EL (cell line): ENCODE measurements at places on chromosomes 5 and 9.

DNA sequence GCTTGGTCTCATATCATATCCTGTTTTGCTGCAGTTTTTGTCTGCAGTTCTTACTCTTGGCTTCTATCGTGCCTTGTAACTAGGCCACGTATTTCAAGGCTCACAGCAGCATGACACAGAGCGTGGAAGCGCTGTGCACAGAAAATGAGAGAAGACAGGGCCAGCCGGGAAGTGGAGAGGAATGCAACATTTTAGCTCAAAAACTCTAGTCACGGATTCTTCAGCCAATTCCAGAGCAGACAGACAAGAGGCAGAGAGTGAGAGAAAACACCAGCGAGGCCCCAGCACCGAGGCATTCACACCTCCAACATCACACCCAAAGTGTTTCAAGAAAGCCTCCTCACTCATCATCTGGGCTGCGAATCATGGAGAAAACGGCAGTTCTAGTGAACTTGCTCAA is 160.8 kb downstream of the DNAH5 start:
- DNase-seq, result no peak

GRCh38 chr9:136411378-136411777 is 920 bp downstream of the PMPCA start:
- DNase-seq, result no peak

- peak; percentile 83 for DNase-seq
These were observed 61.4 kb upstream of the AFAP1L1 start for GRCh38 chr5:149210225-149210624.

DNA sequence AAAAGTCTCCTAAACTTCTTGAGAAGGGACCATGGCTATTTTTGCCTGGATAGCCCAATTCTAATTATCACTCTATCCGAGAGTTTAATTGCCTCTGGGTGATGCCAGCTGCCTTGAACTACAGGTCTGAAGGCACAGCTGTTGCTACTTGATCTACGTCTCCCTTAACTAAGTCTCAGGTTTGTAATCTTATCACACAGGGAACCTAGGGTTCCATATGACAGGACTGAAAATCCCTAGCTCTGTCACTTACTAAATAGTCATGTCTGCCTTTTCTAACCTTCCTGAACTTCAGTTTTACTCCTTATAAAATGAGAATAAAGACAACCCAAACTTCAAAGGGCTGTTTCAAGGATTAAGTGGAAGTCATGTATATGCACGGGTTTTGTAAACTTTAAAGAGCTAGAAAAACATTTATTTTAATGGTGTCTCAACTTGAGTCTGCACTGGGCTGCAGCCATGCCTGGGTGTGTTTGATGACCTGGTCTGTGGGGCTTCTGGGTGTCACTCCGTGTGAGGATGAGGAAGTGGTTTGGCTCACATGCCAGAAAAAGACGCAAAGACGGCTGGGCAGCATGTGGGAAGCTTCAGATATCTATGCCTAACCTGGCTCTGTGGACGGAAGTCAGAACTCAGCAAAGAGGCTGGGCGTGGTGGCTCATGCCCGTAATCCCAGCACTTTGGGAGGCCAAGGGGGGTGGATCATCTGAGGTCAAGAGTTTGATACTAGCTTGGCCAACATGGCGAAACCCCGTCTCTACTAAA is 129.3 kb upstream of the SLC44A1 start:
- peak; percentile 63 for DNase-seq

DNA sequence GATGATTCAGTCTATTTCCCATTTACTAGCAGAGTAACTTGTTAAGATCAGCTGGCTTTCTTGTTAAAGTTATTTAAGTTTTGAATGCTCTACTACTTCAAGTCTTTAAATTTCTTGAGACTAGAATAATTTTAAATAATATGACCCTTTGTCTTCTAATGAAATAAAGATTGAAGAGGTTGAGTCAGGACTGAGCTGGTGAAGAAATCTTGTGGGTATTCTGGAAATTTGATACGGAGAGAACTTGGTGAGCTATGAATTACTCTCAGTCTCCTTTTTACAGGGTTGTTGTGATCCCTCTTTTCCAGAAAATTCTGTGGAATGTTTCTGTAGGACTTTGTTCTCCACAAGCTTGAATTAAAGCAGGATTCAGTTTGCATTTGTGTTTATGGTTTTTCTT is 29.3 kb downstream of the RNF20 start:
- DNase-seq, result no peak

DNA sequence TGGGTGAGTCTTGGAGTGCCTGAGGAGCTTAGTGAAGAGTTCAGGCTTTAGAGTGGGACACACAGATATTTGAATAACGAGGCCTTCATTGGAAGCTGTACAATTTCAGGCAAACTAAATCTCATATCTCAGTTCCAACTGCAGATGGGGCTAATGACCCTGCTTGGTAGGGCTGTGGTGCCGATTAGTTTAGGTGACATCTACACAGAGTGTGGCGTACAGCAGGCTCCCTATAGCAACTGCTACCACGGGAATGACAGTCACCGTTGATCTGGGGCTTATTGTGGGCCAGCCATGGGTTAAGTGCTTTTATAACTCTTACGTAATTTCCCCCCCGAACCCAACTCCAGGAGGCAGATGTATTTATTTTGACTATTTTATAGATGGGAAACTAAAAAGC is 70.8 kb downstream of the FAT2 start:
- DNase-seq, result no peak

- DNase-seq, result no peak
These were observed 44.1 kb downstream of the EPB41L4B start for GRCh38 chr9:109276469-109277440.

DNA sequence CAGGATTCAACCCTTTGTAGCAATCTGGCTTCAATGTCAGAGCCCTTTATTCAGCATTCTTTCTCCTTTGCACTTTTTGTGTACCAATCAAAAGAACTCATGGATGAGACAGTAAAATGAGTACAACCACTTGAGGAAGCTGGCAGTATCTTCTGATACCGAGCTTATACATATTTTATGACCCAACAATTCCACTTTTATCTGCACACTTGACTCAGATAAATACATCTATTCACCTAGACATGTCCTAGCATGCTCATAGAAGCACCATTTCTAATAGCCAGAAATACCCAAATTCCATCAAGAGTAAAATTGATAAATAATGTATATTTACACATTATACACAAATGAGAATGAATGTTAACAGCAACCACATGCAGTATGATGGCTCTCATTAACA is 111.2 kb upstream of the PTGER4 start:
- no peak for DNase-seq

DNA sequence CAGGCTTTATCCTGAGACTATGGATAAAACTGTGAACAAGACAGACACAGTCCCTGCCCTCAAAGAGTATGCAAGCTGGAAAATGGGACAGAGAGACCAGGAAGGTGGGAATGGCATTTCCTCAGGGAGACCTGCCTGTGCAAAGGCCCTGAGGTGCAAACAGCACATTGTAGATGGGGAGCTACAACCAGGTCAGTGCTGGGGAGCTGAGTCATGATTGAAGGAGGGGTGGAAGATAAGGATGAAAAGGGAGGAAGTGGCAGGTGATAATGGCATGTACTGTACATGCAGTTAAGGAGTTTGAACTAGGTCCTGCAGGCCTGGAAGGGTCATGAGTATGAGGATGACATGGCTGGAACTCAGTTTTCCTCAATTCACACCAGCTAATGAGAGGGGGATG is 75.5 kb upstream of the BOD1 start:
- DNase-seq, result no peak

GRCh38 chr5:9545992-9546851 is at the start of gene SEMA5A:
SEMA5A (minus strand) TSS chr5:9546075; CDS start chr5:9379946, 166,129 bp downstream.
- DNase-seq, result peak; percentile 80

DNA sequence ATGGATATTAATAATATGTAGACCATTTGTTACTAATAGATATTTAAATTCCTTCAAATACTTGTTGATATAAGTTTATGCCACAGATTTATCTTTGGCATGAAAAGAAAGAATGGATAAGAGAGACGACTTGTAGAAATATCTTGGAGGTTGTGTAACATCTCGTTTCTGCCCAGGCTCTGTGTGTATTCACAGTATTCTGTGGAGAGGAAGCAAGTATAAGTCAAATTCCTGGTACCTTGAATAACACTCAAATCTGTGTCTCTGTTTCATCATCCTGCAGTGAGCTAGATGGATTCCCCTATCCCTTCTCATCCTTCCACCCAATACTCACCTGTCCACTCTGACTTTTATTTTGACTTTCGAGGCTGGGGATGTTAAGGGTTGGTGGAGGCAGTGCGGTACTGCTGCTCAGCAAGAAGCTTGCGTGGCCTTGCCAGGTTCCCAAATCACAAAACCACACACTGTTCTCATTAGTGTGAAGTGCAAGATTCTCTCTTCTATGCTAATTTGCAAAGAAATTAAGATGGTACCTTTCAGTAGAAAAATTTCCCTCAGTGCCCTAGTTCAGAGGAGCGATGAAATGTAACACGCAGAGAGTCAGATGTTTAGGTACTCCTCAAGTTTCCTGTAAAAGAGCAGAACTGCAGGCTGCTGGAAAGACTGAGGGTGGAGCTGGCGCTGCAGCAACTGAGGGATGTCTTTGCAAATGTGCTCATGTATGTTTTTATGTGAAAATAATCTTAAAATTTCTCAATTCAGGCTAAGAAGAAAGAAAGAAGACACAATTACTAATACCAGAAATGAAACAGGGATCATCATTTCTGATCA is 42.6 kb upstream of the ANKRD18A start:
- no peak for DNase-seq

DNA sequence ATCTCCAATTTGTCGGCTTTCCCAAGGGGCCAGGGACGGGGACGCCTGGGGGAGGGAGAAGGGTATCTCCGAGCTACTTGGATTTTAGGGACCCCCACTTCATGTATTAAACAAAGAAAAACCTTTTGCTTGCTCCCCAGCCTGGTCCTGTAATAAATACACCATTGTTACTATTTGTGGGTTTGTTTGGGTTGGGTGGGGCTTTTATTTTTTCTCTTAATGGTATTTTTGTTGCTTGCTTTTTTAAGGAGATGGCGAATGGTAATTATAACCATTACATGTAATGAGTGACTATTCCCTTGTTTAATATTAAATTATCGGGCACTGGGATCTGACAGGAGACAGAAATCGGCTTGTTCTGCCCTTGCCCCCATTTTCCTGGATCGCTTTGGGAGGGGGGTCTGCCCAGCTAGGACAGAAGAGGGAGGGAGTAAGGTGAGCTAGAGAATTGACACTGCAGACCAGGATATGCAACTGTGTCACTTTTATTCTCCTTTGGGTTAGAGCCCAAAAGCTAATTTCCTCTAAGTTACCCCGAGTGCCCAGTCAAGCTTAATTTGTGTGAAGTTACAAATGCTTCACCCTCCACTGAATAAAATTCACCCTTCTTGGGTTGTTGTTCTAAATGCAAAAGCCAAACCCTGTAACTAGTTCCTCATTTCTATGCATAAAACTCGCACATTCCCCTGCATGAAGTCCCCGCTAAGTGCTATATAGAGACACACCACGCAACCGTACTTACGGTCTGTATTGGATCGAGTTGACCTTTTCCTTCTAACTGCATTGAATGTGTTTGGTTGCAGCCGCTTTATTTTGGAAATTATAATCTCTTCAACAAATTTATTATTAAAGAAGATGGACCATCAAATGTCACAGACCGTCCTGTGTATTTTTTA is 1.6 kb upstream of the ZNF608 start:
- peak; percentile 39 for DNase-seq

DNA sequence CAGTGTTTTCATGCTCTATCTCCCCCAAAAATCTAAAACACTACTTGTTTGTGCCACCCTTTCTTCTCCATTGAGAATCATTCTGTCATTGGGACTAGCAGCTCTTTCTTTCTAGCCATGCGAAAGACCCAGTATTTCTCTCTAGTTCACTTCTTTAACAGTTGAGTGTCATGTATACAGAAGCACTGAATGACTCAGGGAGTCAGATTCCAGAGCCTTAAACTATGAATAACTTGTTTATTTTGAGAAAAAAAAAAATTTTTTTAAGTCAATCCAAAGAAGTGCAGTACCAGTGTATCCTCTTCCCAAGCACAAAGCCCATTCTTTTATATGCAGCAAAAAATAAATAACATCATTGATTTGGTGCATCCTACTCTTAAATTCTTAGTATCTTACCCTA is 415.4 kb upstream of the GRAMD2B start:
- DNase-seq, result peak; percentile 19

- peak; percentile 13 for DNase-seq
These were observed 16.5 kb downstream of the GRXCR2 start for GRCh38 chr5:145856285-145856818.

- peak; percentile 78 for DNase-seq
These were observed 45.3 kb downstream of the SLC22A5 start for GRCh38 chr5:132414634-132415378.

- DNase-seq, result no peak
These were observed 31.0 kb downstream of the EFCAB9 start for GRCh38 chr5:172224996-172225395.

DNA sequence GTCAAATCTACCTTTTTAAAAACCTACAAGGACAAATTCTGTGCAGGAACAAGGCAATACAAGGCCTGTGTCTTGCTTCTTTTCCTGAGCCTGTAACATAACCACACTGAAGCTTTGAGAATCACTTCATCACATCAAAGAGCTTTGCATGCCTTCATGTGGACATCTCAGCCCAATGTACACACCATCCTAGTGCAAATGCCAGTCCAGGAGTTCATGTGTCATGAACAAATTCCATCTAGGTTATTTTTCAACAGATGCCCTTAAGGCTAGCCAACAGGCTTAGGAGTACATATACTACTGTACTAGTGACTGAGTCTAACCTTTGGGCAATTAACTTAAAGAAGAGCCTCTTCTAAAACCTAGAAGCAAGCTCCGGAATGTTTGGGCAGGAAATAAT is 106.4 kb downstream of the CDH10 start:
- no peak for DNase-seq

DNA sequence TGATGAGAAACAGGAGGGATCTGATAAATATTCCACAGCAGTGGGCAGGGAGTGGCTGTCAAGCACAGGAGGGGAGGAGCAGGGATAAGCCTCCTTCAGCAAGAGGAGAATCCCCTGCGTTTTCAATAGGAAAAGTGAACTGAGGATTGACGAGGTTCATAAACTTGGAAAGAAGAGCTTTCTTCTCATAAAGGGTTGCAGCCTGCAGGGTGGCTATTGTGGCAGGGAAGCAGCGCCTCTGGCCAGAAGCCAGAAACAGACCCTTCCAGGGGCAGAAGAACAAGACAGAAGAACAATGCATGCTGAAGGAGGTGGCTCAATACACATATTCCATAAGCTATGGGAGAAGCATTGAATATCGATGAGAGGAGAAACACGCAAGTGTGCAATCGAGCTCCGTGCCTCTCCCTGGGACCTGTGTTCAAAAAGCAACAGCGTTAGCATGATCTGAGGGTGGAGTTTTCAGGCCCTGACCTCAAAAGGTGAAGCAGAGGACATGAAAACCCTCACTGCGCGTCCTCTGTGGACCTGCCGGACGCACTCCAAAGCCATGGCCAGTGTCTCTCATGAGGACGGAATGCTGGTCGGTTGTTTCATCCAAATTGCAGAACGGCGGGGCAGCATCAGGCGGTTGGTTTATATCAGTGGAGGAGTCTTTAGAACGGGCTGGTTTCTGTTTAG is 67.6 kb downstream of the ANKRD33B start:
- DNase-seq, result no peak

DNA sequence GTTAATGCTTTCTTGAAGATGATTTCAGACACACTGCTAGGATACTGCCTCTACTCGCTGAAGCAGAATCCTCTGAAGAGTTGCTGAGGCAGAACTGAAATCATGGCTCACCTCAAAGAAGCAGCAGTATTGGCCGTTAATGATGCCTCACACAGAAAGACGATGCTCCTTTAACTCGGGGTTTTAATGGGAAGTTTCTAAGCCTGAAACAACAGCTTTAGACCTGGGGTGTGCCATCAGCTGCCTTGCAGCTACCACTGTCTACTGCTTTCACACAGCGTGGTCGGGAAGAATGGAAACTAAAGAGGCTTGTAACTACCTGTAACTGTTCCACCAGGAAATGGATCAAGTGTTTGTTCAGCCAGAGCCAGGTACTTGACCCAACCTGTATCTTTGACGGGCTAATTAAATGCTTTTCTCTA is at the start of gene CTXN3:
Gene CTXN3 (plus strand): TSS at position 65 of the 422 bp plus-strand sequence. CDS start 8,440 bp downstream, outside the sequence.
- DNase-seq, result no peak

GRCh38 chr9:38382141-38382540 is 10.4 kb upstream of the ALDH1B1 start:
- DNase-seq, result no peak
